ENCODE measurements at places on chromosomes 2 and 18.

- DNase-seq: no peak
Observed at GRCh38 chr2:182852801-182853200, 13.6 kb downstream of the FRZB start.

- DNase-seq: no peak
Observed at GRCh38 chr2:180890781-180891180, 89.6 kb upstream of the UBE2E3 start.

DNA sequence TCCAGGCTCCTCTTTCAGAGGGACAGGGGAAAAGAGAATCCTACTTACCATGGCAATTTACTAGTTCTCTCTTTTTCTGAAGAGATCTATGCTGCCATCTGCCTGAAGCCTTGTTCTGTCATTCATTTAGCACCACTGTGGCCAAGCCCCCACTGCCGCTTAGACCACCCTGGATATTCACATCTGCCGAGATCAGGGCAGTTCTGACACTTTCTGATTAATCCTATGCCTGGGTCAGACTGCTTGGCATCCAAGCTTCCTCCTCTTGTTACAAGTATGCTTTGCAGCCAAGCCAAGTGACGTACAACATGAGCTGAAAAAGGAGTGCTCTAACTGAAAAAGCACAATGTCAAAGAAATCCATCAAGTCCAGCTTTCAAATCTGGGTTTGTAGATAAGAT lies 332.6 kb downstream of the SUCLG1 start:
- no peak for DNase-seq

GRCh38 chr2:197309691-197310231 lies 819 bp downstream of the ANKRD44 start:
- no peak for DNase-seq

- no peak for DNase-seq
Observed at GRCh38 chr18:44464398-44465180, 216.1 kb upstream of the SETBP1 start.

DNA sequence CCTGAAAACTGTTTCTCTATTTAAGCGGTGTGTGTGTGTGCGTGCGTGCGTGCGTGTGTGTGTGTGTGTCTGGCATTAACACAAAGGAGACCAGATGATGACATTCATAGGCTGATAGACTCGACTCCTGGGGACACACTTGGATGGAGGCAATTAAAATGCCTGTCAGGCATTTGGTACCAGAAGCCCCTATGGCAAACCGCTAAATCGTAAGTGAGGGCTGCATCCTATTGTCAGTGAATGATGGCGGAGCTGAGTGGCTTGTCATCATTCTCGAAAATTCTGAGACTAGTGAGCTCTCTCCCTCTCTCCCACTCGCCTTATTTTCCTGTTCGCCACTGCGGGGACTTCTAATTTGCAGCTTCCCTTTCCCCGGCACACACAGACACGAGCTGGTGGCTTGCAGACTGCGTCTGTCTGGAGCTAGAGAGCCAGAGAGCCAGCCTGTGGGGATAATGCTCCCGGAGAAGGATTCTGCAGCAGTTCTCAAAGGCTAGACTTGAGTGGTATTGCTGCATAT lies 155.4 kb downstream of the MAP2 start:
- DNase-seq: no peak

DNA sequence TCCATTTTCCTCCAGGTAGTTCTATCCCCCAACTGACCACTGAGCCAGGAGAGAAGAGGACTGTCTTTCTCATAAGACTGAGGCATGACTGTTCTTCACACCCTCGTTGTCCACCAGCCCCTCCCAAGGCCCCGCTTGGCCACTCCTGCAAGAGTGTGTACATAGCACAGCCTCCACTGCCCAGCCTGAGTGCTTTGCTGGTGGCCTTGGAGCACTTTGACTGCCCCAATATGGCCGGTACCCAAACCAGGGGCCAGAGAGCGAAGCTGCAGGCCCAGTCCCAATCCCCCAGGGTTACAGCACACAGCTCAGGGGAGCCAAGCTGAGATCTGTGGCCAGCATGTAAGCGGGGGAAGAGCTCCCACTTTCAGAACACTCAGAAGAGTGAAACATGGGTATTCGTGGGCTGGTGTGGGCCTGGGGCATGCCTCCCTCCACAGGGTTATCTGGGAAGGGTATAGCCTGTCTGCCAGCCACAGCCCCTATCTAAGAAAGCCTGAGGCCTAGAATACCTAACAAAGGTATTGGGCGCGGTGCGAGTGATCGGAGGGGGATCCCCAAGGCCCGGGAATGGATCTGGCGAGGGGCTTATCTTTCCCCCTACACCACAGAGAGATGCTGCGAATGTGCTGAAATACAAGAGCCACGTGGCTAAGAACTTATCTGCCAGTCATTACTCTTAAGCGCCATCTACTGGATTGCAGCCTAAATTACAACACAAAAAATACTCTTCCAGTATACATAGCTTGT lies 163.8 kb downstream of the WDPCP start:
- no peak for DNase-seq

- no peak for DNase-seq
Observed at GRCh38 chr2:105381101-105381668, 17.7 kb downstream of the FHL2 start.

DNA sequence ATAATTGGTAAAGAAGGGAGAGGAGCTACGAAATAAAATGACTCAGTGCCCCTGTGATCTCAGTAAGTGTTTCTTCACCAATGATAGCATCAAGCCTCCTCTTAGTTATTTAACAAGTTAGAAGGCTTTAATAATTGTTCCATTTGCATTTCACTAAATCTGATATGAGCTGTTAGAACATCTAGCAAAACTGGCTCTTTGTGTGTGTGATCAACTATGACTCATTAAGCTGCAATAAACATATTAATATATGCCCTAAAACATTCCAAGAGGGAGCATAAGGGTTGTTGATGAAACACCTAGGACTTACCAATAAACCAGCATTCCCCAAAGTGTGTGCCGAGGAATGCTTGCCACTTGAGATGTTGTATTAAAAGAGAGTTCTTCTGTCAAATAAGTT lies 115.2 kb downstream of the OSBPL6 start:
- DNase-seq: no peak

All from NCI-H510A (cell line).